GM10248 (cell line): ENCODE measurements at places on chromosomes 16 and 17.

DNA sequence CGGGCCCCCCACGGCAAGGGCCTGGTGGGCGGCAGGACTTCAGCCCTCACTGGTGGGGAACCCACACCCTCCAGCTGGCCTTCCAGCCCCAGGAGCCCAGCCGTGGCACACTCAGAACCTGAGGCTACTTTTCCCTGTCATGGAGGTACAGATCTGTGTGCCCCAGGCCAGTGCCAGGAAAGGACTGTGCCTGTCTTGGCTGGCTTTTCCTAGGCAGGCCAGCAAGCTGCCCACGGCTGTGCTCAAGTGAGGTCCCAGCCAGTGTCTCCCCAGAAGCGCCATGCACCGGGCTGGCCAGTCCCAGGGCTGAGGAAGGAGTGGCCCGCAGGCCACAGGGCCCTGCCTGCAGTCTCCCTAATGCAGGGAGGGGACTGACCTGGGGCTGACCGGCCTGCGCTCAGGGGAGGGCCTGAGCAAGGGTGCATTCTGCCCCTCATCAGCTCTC, 16.6 kb downstream of the ENGASE start:
- no peak for DNase-seq

DNA sequence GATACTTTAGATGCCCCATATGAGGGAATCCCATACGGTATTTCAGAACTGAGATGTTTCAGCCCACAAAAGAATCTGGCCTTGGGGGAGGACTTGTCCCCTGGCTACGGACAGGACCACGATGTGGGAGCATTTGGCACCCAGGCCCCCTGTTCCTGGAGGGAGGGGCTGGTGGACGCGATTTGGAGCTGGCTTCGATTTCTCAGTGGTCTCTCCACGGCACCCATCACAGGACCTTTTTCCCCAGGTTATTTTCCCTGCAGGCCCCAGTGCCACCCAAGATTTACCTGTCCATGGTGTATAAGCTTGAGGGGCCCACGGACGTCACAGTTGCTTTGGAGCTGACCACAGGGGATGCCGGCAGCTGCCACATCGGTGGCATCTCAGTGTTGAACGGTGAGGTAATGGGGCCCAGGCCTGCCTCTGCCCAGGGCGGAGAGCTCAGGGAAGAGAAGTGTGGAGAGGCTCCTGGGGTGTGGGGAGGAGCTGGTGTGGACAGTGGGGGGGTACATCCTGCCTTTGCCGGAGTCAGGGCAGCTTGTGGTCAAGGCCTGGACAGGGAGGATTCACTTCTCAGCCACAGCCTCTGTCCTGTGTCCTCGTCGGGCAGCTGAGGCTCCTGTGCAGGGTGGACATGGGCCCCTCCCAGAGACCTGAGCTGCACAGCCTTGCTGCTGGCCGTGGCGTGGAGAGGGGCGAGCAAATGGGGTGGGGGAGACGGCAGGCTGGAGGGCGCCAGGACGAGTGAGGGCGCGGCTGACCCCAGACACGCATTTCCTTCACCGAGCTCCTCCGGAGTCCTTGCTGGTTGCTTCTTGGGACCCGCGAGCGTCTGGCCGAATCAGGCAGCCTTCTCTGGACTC, 9.9 kb downstream of the ENGASE start:
- DNase-seq, result no peak

GRCh38 chr16:78494105-78494504, 394.7 kb downstream of the WWOX start:
- no peak for DNase-seq

GRCh38 chr17:10031127-10031526, 126.1 kb upstream of the RCVRN start:
- DNase-seq, result no peak

DNA sequence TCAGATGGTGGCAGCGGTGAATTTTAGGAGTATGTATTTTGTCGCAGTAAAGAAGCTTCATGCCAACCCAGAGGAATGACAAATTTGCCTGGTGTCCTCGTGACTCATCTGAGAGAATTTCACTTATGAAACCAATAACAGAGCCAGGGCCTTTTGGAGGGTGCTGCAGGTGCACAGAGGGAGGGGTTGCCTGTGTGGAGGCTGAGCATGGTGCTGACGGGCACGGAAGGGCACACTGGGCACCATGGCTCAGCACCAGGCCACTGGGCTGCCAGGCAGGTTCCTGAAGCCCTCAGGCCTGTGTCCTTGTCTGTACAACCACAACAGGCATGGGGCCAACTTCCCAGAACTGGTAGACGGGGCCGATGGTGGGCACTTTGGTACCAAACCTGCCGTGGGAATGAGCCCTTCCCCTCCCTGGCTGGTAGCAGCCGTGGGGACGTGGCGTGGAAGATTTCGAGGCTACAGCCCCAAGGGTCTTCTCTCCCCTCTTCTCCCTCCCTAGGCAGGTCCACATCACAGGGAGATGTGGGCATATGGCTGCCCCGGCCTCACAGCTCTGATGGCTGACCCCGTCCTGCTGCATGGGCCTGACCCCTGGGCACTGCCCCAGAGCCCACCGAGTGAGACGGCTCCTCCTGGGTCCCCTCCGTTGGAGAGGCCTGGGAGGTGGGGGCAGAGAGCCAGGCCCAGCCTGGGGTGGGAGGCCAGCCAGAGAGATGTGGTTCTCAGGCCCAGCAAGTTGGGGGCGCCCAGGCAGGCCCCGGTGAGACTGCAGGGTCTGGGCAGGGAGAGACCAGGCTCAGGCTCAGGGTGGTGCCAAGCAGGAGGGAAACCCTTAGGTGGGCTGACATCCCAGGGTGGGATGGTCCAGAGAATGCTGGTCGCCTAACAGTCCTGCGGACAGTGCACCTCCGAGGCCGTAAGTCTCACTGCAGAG, 30.2 kb upstream of the ZNF469 start:
- no peak for DNase-seq

GRCh38 chr17:53607475-53607874, 215.3 kb upstream of the KIF2B start:
- DNase-seq, result no peak

- peak; percentile 84 for DNase-seq
Measured at GRCh38 chr17:79393358-79394052, 217.3 kb downstream of the RBFOX3 start.

DNA sequence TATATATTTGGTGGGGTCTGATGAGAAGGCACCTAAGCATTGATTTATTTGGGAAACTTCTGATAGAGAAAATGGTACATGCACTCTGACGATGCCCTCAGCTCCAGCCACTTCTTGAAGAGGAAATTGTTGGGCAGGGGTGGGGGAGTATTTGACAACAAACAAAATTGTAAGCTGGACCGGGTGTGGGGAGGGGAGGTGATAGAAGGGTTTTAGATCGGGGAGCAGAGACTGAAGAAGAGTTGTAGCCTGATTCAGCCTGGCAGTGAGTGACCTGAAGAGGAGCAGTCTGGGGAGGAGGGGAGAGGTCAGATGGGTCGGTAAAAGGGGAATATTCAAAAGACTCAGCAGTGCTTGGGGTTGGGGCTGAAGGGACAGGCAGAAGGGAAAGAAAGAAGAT, 2284.7 kb downstream of the TP53TG3F start:
- DNase-seq, result no peak

DNA sequence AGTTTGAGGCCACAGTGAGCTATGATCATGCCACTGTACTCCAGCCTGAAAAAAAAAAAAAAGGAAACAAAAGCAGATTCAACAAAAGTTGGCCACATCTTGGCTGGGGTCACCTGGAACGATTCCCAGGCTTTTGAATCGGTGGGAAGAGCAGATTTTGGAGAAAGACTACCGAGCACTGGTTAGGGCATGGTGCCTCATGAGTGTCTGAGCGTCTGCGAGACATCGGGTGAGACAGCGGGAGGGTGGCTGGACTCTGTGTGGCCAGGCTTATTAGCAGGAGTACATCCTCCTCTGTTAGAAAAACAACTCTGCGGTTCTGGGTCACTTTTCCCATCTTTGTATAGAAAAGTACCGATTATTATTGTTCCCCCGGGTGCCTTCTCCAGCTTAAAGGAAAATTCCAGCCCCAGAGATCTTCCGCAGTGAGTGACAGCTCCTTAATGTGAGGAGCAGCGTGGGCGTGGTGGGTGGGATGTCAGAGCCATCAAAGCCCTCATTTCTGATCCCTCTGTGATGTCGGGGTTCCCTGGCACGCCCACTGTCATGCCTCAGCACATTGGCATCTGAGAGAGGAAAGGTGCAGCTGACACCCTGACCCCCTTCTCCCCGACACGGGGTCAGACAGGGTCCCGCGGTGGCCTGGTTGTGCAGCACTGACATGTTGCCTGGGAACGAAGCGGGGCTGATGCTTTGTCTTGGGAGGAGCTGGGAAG, 6.9 kb downstream of the RGS9 start:
- DNase-seq, result no peak

GRCh38 chr16:82481455-82481854, 145.3 kb upstream of the CDH13 start:
- no peak for DNase-seq

DNA sequence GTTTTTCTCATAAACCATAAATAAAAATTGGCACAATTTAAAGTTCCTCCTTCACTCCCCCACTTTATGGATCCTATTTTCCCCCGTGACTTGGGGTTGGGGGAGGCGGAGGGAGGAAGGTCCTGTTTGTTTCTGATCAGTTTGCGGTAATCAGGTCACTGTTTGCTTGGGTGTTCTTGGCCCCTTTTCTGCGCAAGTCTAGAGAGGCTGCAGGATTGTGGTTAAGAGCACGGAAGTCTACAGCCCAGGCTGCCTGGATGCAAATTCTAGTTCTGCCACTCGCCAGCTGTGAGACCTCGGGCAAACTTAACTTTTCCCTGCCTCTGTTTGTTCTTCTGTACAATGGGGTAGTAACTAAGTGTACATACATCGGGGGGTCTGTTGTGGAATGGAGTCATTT, 12.1 kb downstream of the ATP2C2 start:
- DNase-seq, result no peak

GRCh38 chr16:19274165-19274797, 11.2 kb upstream of the CLEC19A start:
- DNase-seq, result no peak

DNA sequence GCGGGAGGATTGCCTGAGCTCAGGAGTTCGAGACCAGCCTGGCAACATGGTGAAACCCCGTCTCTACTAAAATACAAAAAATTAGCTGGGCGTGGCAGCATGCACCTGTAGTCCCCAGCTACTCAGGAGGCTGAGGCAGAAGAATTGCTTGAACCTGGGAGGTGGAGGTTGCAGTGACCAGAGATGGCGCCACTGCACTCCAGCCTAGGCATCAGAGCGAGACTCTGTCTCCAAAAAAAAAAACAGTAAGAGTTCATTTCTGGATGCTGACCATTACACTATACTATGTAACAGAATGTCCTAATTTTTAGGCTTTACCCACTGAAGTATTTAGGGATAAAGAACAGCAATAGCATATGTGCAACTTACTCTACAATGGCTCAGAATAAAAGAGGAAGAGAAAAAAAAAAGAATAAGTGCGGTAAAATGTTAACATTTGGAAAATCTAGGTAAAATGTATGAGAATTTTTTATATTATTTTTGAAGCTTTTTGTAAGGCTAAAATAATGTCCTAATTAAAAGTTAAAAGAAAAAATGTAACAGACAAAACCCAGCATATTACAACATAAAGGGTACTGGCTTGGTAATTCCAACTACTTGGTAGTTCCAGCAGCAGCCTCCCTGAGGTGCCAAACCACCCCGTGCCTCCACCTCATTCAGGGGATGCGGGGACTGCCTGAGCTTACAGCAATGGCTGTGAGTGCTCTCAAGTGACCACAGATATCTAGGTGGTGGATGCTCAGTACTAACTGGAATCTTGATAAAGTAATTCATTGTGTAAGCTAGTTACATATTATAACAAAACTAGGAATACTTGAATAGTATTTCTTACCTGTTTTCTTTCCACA, 10.9 kb downstream of the COPS3 start:
- DNase-seq, result no peak

- DNase-seq, result no peak
Measured at GRCh38 chr17:38602453-38602852, 3.3 kb downstream of the SRCIN1 start.

DNA sequence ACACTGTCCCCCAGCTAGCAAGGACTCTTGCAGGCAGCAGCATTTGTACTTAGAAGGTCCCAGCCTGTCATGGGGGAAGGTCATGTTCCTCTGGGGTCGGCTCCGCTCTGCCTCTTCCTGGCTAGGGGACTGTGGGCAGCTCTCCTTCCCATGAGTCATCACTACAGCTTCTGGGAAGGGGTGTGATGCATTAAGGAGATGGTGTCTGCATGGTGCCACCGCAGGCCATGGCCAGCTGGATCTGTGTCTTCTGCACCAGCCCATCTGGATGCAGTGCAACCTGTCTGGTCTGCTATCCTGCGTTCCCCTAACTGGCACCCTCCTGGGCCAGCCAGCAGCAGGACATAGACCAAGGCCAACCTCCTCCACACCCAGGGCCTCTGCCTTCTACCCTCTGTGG, 6.3 kb downstream of the STARD3 start:
- no peak for DNase-seq

DNA sequence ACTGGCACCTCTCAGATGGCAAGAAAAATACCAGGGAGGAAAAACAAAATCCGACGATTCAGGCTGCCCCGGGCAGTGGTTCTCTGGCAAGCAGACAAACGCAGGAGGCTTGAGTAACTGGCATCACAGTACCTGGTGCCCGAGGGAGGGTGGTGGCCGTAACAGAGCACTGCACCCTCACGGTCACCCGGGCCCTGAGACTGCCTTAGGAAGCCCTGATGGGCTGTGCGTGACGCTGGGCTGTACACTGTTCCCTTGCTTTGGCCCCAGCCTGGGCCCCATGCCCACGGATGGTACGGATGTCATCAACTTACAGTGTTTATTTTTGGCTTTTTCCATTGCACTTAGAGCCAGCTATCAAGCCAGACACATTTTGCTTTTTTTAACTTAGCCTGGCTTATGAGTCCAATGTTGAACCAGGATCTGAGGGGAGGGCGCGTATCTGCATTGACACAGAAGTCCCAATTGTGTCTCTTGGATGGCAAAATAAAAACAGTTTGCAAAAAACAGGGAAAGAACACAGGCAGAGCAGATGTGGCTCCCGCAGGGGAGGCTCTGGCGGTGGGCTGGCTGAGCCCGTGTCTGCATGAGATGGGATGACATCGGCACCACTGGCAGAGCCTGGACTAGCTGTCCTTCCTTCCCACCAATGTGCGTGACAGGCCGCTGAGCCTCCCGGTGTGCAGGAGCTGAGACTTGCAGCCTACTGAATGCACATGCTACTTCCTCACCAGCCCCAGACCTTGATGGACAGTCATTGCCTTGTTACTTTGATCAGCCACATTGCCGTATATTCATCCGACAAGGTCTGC, 287.7 kb downstream of the FOXL1 start:
- DNase-seq, result no peak

DNA sequence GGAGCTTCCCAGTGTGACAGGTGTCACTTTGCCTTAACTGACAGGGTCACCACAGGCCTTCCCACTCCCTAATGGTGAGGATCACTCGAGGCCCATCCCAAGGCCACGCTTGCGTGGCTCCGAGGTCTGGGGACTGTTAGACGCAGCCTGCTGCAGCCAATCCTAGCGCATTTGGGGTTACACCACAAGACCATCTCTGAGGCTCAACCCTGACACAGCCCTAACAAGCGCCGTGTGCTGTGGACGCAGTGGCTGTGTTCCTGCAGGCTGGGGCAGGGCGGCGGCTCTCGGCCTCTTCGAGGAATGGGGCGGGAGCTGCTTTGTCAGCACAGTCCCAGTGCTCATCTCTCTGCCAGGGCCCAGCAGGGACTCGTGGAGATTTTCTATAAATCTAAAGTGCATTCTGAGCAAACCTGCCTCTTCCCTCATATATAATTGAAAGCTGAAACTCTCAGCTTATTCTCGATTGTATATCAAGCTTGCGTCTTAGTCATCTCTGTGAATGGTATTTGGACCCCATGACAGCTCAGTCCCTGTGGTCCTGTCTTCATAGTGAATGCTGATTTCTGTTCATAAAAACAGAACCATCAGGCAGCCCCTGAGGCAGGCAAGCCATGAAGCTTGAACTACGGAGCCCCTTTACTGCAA, 65.8 kb upstream of the CHMP6 start:
- no peak for DNase-seq

GRCh38 chr17:30000755-30001257, 59.4 kb downstream of the EFCAB5 start:
- no peak for DNase-seq
